SK-N-SH (cell line): ENCODE measurements at places on chromosomes 1 and 21.

DNA sequence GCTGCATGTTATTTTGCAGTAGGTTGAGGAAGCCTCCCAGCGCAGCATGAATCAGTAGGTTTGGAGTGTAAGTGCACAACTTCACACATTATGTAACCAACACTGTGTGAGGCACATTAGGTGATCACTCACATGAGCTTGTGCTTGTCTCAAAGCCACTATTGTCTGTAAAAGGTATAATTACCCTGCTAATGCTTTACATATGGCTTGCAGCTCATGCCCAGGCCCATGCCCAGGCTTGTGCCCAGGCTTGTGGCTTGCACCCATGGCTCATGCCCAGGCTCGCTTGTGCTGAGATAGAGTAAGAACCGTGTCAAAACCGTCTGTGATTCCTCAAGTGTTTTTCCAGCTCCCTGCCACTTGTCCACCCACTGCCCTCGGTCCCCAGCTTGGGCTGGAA, 596.3 kb downstream of the LTN1 start:
- no peak overlapping the region for H3K27ac ChIP-seq
- no peaks in the 10 kb centered on the region for H3K27me3 ChIP-seq
- no peaks in the 10 kb centered on the region for H3K4me1 ChIP-seq

- no peak for DNase-seq
- peaks cover 2% of the 10 kb centered on the region; the same call in 1 of the 2 replicates for H3K27me3 ChIP-seq
- H3K36me3 ChIP-seq: no peaks in the 10 kb centered on the region
- H3K4me1 ChIP-seq: no peaks in the 10 kb centered on the region
These were observed 363 bp downstream of the PLA2G5 start for GRCh38 chr1:20070357-20070756.

- DNase-seq: no peak
- no peak overlapping the region for H3K27ac ChIP-seq
- no peaks in the 10 kb centered on the region for H3K27me3 ChIP-seq
- H3K4me3 ChIP-seq: no peak overlapping the region
- H3K4me1 ChIP-seq: no peaks in the 10 kb centered on the region
These were observed 188.5 kb downstream of the GRIK3 start for GRCh38 chr1:36845802-36846201.

DNA sequence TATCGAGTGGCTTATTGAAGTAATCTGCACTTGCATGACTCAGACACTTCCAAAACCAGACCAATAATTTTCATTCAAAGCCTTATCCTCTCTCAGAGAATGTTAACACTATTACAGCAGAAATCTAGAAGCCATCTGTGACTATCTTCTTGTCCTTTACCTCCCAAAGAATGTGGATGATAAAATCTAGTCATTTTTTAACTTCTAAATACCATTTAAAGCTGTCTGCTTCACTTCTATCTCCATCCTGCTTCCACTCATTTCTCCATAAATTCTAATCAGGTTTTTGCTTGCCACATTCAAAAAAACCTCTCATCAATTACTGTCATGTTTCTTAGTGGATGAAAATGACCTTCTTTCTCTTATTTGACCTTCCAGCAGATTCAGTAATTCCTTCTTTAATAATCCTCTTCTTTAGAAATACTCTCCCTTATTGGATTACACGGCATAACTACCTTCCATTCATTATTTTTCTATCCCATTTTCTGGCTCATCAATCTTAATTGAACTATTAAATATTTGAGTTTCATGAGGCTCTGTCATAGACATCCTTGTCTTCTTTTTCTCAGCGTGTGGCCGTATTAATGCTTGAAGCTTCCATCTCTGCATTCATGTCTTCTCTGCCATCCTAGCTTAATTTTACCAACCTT, 1999.4 kb downstream of the MRPL39 start:
- no peak for DNase-seq
- no peak overlapping the region for H3K4me3 ChIP-seq
- no peak overlapping the region for H3K27ac ChIP-seq
- H3K27me3 ChIP-seq: no peaks in the 10 kb centered on the region

DNA sequence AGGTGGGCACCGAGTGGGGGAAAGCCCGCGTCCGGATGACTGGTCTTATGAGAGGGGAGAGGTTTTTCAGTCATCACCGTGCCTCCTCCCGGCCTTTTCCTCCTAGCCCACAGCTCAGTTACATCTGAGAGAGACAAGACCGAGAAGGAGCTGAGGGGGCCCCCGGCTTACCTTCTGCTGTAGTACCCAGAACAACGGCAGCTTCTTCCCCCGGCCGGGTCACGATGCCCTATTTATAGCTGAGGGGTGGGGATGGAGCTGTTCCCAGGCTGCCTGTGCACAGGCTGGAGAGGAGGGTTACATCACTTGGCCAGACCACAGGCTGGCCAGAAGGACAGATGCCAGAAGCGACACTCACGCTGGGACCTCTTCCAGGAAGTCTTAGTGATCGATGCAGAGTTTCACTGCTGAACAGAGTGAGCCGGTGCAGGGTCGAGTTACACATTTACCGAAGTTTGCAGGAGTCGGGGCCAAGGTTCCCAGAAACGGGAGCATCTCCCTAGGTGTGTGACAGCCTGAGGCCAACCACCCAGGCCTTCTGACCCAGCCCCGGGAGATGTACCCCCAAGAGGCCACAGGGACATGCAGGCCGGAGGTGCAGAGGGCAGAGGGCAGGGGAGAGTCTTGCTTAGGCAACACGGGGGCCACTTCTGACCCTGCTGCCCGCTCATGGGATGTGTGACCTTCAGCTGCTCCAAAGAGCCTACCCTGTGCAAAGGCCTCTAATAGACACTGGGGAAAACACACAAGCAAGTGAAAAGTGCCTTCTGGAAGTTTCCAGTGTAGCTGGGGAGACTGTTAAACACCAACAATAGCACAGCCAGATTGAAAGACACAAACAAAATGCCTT, at the start of gene AGT:
Gene AGT, minus strand, starts transcription at position 208 of the 850 bp plus-strand sequence. CDS start 3,299 bp downstream, outside the sequence.
- no peak for DNase-seq
- H3K36me3 ChIP-seq: no peaks in the 10 kb centered on the region
- no peaks in the 10 kb centered on the region for H3K27me3 ChIP-seq
- H3K4me1 ChIP-seq: no peaks in the 10 kb centered on the region
- H3K27ac ChIP-seq: no peak within 1 kb of the TSS
- H3K4me3 ChIP-seq: no peak within 1 kb of the TSS

GRCh38 chr1:164801246-164801731, 242.3 kb downstream of the PBX1 start:
- no peak for DNase-seq
- no peak overlapping the region for H3K4me3 ChIP-seq
- no peak overlapping the region for H3K27ac ChIP-seq
- peaks cover 6% of the 10 kb centered on the region for H3K4me1 ChIP-seq
- H3K36me3 ChIP-seq: peaks cover 13% of the 10 kb centered on the region; the same call in 1 of the 2 replicates

DNA sequence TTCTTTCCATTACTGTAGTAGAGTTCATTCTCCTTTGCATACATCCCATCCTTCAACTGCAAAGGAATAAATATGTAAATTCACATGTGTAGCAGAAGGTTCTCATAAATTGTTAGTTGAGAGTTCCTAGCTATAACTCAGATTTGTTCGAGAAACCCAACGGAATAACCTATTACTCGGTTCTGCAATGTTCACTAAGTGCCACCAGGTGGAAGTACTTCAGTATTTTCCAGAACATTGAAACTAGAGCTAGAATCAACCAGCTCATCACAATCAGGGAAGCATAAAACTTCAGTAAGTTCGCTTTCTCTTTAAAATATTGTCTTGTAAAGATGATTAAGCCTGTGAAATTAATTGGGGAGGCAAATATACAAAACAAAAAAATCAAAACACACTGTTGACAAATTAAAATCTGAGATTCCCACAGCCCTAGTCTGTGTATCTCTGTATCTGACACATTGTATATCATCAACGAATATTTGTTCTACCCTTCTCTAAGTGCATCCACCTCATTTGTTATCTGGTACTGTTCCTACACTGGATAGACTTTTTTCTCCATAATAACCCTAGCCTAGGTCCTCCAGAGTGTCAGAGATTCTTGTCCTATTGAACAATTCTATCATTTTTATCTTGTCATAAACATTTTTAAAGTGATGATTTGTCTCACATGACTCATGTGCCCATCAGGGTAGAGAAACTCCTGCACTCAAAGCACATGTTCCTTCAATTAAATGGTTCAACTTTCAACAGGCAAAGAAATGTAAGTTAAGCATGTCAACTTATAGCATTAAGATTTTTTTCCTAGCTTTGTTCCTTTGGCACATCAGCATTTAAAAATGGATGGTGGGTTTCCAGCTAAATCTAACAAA, 31.9 kb downstream of the MROH9 start:
- DNase-seq: peak; percentile 12
- H3K4me3 ChIP-seq: no peak overlapping the region
- no peak overlapping the region for H3K27ac ChIP-seq
- H3K36me3 ChIP-seq: no peaks in the 10 kb centered on the region
- H3K4me1 ChIP-seq: peaks cover 4% of the 10 kb centered on the region; the same call in 1 of the 2 replicates

- H3K27me3 ChIP-seq: no peaks in the 10 kb centered on the region
- H3K4me3 ChIP-seq: no peak overlapping the region
- peak overlapping the region; percentile 44 for H3K27ac ChIP-seq
- H3K36me3 ChIP-seq: no peaks in the 10 kb centered on the region
These were observed 5.0 kb upstream of the FMN2 start for GRCh38 chr1:240086726-240087125.

GRCh38 chr1:214633686-214634085, 30.7 kb downstream of the CENPF start:
- H3K36me3 ChIP-seq: peaks cover 73% of the 10 kb centered on the region
- no peak for DNase-seq
- H3K4me3 ChIP-seq: no peak overlapping the region
- H3K27me3 ChIP-seq: no peaks in the 10 kb centered on the region
- peaks cover 5% of the 10 kb centered on the region; the same call in 1 of the 2 replicates for H3K4me1 ChIP-seq

DNA sequence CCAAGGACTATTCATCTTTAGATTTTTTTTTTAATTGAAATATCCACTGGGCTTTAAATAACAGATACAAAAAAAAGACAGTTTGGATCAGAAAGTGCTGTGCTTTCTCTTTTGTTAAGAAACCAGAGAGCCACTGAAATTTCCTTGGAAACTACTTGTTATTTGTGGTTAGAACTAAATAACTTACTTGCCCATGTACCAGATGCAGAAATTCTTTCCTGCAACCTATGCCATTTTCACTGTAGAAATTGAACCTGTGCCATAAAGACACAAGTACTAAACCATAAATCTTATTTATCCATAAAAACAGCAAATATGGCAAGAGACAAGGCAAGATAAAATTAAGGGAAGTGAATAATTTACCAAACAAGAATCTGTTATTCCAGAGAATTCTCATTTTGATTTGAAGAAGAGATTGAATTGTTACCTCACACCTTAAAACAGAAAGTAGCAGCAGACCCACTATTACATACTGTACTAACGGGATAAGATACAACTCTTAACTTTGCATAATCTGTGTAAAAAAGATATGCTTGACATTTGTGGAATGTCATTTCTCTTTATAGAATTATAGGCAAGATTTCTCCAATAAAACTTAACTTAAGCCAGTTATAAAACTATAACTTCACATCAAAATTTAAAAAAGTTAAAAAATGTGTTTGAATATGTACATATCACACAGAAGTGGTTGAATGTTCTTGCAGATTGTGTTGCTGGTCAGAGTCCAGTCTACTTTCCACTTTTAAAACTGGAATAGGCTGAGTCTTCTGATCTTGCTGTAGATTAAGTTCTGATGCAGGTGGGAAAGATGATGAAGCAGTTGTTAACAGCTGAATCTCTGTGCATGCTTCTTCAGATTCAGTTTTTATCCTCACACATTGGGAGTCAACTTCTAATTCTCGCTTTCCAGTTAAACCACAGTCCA, 6.3 kb upstream of the PHTF1 start:
- H3K27me3 ChIP-seq: no peaks in the 10 kb centered on the region
- peaks cover 47% of the 10 kb centered on the region for H3K36me3 ChIP-seq
- peaks cover 14% of the 10 kb centered on the region; the same call in 1 of the 2 replicates for H3K4me1 ChIP-seq

DNA sequence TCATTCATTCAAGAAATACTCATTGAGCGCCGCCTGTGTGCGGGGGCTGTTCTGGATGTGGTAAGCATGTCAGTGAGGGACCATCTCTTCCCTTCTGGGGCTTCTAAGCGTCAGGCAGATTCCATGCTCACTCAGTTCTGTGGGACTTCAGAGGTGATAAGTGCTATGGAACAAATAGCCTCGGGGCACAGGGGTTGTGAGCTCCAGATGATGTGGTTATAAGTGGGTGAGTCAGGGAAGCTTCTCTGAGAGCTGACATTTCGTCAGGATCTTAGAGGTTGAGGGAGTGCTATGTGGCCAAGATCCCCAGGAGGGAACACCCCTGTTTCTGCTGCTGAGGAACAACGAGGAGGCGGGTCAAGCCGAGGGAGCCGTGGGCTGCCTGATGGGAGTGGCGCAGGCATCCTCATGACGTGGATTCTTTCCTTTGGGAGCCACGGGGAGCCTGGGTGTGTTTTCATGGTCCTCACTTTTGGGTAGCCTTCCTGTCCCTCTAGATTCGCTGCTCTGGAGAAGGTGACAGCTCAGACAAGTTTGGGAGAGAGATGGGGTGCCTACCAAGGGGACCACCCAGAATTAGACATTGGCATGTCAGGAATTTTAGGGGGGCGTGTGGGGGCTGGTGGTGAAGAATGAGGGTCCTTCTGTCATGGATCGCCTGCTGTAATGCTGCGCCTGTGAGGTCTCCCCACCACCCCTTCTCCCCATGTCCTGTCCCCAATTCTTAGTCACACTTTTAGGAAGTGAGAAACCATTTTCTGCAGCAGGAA, 38.5 kb downstream of the HUNK start:
- H3K4me3 ChIP-seq: no peak overlapping the region
- DNase-seq: no peak
- H3K27ac ChIP-seq: no peak overlapping the region
- H3K4me1 ChIP-seq: no peaks in the 10 kb centered on the region
- no peaks in the 10 kb centered on the region for H3K27me3 ChIP-seq
- H3K36me3 ChIP-seq: no peaks in the 10 kb centered on the region

- peaks cover 18% of the 10 kb centered on the region; the same call in 1 of the 2 replicates for H3K4me1 ChIP-seq
- DNase-seq: no peak
- no peak overlapping the region for H3K4me3 ChIP-seq
- no peak overlapping the region; the same call in 1 of the 2 replicates for H3K27ac ChIP-seq
- H3K36me3 ChIP-seq: no peaks in the 10 kb centered on the region
These were observed 122.3 kb upstream of the TMPRSS2 start for GRCh38 chr21:41630249-41630648.

DNA sequence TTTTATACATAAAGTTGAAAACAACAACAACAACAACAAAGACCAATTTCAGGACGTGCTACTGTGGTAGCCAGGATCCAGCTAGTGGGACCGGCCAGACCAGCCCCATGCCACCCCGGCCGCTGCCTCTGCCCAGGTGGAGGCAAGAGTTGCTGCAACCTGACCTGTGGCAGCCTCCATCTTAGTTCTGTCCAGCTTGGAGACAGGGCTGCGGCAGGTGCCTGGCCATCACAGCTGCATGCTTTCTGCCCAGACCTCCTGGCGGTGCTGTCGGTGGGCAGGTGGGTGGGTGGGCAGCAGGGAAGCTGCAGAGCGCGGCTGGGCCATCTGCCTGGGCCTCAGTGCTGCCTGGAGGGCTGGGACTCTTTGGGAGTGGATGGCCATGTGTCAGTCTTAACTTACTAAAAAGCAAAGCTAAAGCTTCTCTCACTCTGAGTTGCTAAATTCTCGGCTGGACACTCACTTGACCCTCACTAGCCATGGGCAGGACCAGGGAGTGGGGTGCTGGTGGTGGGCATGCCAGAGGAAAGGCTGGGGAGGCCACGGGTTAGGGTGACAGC, 38.6 kb downstream of the KIAA1614 start:
- H3K4me1 ChIP-seq: peaks cover 9% of the 10 kb centered on the region; the same call in 1 of the 2 replicates
- no peaks in the 10 kb centered on the region for H3K27me3 ChIP-seq
- peak; percentile 26 for DNase-seq
